ENCODE measurements at places on chromosomes 3 and 15.

DNA sequence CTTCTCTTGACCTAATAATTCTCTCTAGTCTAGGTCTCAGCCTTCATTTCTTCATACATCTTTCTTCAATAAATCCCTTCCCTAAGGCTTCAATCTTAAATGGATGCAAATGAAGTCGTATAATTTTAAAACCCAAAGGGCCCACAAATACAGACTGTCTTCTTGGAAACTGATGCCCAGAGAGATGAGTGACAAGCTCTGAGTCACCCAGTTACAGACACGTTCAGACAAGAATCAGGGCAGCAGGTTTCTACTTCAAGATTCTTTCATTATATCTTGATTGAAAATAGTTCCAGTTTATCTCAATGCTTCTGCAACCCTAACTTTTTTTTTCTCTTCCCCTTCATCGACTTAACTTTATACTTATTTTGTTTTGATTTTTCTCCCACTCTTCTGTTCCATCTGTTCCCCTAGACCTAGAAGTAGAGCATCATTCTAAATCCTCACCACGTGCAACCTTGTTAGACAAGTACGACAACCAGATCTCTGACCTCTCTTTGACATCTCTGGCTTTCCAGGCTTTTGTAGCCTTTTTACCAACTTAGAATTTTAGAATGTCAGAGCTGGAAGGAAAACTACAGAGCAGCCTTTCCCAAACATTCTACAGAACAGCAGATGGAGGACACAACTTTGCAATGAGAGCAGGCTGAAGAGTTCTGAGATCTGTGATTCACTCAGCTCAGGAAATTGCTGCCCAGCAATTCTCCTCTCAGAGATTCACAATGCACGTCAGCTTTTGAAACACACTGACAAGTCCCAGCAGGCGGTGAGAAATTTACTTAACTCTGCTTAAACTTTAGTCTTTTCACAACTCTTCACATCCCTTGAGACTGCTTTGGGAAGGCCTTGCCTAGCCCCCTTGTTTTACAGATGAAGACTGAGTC, 25.3 kb downstream of the NCEH1 start:
- no peak for DNase-seq

DNA sequence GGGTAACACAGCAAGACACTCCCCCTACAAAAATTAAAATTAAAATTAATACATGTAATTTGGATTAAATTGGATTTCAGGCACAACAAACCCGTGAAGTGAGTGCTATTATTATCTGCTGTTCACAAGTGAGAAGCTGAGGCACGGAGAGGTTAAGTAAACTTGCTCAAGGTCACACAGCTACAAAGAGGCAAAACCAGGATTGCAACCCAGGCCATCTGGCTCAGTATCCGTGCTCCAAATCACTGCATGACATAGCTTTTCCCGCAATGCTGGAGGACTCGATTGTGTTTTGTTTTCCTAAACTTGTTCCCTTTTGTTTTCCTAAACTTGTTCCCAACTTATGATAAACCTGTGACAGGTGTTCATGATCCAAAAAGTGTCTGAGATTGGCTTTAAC, 19.9 kb upstream of the C15orf39 start:
- DNase-seq, result no peak

DNA sequence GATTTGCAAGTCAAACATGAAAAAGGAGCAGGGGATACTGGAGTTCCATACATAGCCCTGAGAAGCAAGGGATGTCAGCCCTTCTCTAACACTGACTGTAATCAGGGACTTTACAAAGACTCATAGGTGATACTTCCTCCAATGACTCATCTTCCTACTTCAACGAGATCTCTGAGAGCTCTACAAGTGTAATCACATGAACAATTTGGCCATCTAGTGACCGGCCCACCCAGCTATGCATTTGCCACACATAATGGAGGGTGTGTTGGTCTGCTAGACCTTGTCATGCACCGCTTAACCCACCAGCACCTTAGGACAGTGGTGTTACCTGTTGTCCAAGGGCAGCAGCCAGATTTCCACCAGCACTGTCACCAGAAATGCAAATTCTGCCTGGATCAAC, 75.3 kb downstream of the NCEH1 start:
- DNase-seq, result no peak

DNA sequence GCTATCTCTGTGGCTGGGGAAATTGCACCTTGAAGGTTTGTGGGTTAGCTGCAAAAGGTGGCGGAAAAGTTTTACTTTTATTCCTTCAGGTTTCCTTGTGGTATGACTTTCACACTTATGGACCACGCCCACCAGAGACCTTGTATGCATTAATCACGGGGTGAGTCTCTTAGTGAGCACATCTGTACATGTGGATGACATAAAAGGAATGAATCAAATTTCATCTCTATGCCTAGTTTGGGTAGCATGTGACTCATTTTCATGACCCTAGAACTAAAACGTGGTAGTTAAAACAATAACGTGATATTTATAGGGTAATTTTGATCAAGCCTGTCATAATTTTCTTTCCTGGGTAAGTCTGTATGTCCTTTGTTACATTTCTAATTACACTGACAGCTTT, 141.7 kb downstream of the PDCD6IP start:
- DNase-seq, result no peak

DNA sequence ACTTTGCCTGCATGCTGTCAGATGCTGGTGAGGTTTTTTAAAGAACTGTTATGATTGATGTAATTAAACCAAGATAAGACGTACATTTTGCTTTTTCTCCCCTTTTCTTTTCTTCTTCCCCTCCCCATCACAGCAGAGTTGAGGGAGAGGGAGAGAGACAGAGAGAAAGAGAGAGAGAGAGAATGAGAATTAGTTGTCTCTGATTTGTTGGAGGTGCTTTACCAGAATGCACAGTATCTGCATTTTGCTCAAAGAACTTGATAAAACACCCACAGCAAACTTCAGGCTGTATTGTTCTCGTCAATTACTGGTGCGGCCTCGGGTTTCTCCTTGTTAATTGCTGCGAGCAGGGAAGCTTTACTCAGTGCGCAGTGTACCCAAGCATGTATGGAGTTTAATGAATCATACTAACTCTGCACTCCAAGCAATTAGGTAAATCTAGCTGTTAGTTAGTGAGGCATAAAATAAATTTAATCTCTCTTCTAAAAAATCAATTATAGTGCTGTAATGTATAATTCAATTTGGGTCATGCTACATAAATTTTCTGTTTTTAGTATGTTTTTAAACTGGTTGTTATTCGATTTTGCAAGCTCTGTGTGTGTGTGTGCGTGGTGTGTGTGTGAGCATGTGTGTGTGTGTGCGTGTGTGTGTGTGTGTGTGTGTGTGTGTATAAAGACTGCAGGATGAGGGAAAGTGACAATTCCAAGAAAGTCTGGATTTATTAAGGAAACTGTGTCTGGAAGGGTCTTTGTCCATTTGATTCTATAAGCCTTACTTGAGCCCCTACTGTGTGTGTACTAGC, 273.4 kb downstream of the TLE3 start:
- DNase-seq, result no peak

DNA sequence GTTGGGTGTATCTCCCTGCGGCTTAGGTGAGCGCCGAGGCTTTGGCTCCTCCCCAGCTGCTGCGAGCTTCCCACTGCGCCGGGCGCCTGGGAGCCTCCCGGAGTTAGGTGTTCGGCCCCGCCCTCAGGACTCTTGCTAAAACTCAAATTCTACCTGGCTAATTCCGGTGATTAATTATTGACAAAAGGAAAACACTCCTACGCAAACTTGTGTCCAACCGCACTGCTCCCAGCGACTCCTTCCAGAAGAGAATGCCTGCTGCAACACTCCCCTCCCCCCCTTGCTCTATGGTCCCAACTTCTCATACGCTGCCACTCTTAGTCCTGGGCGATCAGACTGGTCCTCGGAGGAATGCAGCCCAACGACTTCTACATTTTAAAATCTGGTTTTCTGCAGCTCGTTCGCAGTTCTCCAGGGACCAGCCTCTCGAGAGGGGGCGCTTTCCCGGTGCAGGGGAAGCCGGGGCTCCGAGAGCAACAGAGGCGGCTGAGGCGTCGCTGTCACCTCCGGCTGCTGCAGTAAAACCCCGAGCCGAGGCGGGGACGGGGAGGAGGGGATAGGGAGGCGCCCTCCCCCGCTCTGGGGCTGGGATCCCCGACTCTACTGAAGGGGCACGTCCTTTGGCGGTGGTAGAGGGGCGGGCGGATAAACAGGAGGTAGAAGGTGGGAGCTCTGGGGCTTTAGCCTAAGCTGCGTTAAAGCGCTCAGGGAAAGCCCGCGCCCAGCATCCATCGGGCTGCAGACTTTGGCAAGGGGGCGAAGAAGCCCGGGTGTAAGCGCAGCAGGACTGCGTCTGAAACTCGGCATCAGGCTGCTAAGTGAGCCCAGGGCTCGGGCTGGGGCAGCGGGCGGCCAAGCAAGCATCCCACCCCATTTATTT, at the start of gene SPTSSB:
SPTSSB (minus strand) TSS at position 77 of the 880 bp plus-strand sequence. CDS start 25,194 bp downstream, outside the sequence.
- peak; percentile 71 for DNase-seq

DNA sequence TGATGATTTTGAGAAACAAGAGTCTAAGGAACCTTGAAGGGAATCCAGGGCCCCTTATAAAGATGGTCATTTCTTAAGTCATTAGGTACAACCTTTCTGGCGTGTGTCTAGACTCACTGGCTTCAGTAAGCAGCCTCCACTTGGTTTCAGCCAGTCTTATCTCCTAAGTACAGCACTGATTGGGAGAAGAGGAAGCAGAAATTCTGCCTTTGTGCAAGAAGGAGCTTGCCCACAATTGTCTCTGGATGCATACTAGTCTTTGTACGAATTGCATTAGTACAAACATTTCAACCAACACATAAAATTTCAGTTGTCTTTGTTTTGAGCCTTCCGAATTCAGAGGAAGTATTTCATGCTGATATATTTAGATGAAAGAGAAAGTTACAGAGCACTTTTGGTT, 139.4 kb downstream of the SLCO3A1 start:
- DNase-seq, result no peak

GRCh38 chr3:146110161-146110560, 50.8 kb downstream of the PLOD2 start:
- no peak for DNase-seq

DNA sequence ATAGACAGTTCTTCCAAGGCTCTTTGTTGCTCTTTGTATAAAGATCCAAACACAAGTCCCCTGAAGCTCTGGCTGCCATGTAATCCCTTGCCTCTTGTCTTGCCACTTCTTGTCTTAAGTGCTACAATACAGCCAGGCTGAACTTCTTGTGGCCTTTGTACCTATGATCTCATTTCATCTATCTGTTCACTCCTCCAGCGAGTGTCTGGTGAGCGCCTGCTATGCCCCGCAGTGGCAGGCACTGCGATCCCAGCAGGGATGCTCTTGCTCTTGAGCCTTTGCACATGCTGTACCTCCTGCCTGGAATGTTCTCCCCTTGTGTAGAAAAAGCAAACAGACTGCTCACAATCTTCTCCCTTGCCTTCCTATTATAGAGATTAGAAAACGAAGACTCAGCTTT, 81.9 kb upstream of the ADPGK start:
- no peak for DNase-seq

GRCh38 chr3:184687363-184688015, 24.4 kb downstream of the MAGEF1 start:
- peak; percentile 47 for DNase-seq

DNA sequence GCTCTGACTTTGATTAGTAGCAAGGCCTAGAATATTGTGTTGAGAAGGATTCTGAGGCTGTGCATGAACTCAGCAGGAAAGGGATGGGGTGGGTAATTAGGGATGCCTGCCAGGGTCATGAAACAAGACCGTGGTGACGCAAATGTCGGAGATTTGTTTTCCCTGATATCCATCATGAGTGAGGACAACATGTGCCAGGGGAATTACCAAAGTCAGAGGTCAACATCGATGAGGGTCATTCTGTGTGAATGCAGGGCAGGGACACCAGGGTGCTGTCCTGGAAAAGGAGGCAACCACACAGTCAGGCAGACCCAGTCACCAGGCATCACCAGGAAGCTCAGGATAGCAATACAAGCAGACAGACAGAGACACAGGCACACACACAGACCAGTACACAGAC, 52.2 kb downstream of the SLCO2A1 start:
- DNase-seq, result no peak

DNA sequence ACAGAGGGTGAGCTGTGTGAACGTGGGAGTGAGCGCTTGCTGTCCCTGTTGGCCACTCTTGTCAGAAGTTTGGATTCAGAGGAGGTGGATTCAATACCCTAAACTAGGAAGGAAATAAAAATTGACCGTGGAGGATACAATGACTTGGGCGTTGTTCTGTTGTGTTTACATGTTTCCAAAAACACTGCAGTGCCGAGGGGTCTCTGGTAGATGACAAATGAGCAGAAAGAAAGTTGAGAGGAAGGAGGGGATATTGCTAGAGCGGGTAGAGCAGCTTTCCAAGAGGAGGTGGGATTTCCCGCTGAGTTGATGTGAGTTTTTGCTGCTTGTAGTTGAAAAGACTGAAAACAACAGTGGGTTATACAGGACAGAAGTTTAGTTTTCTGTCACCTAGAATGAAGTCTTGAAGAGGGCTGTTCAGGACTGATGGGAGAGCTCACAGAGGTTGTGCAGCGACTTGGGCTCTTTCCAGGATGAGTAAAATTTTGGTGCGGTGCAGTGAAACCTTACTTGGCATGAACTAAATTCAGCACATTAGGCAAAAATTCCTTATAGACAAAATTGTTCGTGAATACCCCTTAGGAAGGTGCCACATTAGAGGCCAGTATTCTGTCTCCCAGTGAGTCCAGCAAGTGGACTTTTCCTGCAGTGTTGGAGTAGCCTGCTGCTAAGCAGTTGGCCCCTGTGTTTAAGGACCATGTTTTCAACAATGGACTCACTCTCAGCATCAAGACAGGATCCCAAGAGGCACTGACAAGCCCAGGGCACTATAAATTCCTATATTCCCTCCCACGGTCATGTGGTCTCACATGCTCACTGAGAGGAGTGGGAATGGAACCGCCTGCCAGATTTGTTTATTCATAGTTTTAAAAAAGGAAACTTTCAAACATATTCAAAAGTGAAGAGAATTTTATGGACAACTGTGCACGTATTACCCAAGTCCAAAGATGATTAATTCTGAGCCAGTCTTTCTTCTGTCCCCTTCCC, 435.0 kb upstream of the C2CD4B start:
- no peak for DNase-seq

DNA sequence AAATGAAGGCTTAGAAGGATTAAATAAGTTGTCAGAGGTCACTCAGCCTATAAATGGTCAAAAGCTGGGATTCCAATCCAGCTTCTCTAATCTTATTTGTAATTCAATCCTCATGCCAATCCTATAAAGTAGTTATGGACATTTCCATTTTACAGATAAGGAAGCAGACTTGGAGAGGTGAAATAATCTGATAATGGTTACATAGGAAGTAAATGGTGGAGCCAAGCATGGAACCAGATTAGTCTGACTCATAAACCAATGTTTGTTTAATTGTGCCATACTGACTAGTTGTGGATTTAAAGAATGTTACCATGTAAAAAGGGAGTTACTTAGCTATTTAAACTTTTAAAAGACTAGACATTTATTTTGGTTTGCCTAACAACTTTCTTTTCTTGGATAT, 59.7 kb downstream of the KCNAB1 start:
- DNase-seq, result no peak

- DNase-seq, result no peak
Observed at GRCh38 chr3:46098319-46098761, 71.1 kb upstream of the XCR1 start.

Measured in nephron progenitor cell (in vitro differentiated cells).